ENCODE measurements at places on chromosomes 7 and 10.

- no peak for DNase-seq
These were observed 175.7 kb upstream of the PTN start for GRCh38 chr7:137519181-137519691.

DNA sequence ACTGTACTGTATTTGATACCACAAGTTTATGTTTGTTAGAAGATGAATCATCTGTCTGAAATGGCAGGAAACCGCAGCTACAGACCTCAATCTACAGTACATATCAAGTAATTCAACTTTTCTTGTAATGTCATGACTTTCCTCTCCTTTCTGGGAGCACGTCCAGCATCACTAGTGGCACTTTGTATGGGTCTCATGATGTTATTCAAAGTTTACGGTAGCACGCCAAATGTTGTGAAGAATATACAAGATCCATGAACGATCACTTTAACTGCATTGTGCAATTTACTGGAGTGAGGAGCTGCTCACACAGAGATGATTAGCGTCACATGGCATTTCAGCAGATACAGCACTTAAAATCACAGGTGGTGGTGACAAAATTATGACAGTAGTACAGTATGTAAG lies 257.8 kb upstream of the GNAI1 start:
- DNase-seq, result peak; percentile 75

GRCh38 chr10:84715911-84716310 lies 387.5 kb downstream of the CCSER2 start:
- DNase-seq, result no peak

DNA sequence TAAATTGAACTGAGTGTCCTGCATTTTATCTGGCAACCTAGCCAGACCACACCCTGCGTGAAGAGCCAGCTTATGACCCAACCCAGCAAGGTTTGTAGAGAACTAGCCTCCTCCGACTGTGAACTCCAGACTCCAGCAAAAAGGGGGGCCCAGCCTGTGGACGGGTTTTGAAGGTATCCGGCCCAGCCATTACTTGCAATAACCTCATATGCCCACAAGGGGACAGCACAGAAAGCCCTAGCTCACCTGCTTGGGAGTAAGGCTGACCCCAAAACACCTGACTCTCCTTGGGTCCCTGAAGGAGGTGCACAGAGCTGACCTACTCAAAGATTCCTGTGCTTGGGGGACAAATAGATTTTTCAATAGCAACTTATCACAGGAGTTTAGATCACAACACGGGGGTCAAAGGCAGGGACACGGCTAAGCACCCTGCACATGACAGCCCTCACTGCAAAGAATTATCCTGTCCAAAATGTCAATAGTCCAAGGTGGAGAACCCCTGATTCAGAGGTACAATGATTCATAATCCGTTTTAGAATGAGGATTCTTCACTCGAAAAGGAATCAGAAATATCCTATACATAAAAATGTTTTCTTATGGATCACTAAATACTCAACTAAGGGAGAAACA lies 4.6 kb downstream of the TRPV6 start:
- DNase-seq, result no peak

DNA sequence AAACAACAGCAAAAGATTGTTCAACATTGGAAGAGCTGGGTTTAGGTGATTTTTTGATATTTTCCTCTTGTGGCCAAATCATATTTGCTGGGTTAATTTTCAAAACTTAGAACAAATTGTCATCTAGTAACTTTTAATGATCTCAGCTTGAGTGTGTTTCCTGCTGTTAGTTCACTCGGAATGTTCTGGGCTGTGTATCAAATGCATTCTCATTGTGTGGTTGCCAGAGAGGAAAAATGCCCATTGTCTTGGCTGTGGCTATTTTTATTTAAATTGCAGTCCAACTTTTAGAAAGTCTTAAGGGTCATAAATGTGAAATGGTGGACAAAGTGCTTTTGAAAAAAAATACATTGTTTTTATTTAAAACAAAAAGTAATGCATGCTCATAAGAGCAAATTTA lies 542.0 kb downstream of the TNS3 start:
- peak; percentile 34 for DNase-seq

- no peak for DNase-seq
These were observed 189.7 kb downstream of the TCF7L2 start for GRCh38 chr10:113139699-113140098.

DNA sequence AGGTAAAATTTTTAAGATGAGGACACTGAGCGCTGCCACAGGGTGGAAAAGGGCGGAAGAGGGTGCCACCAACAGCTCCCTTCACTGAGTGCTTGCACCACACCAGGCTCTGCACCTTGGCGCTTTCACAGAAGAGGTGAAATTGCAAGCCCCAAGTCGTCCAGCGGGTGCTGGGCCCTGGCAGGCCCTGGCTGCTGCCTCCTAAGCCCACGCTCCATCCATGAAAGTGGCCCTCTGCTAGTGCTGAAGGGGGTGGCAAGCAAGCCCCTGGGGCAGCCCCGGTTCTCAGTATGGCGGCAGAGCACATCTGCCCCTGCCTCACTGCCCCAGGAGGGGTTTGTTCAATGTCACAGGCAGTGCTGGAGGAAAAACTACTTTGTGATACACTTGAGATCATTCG lies 95.1 kb downstream of the SLIT1 start:
- DNase-seq, result no peak

DNA sequence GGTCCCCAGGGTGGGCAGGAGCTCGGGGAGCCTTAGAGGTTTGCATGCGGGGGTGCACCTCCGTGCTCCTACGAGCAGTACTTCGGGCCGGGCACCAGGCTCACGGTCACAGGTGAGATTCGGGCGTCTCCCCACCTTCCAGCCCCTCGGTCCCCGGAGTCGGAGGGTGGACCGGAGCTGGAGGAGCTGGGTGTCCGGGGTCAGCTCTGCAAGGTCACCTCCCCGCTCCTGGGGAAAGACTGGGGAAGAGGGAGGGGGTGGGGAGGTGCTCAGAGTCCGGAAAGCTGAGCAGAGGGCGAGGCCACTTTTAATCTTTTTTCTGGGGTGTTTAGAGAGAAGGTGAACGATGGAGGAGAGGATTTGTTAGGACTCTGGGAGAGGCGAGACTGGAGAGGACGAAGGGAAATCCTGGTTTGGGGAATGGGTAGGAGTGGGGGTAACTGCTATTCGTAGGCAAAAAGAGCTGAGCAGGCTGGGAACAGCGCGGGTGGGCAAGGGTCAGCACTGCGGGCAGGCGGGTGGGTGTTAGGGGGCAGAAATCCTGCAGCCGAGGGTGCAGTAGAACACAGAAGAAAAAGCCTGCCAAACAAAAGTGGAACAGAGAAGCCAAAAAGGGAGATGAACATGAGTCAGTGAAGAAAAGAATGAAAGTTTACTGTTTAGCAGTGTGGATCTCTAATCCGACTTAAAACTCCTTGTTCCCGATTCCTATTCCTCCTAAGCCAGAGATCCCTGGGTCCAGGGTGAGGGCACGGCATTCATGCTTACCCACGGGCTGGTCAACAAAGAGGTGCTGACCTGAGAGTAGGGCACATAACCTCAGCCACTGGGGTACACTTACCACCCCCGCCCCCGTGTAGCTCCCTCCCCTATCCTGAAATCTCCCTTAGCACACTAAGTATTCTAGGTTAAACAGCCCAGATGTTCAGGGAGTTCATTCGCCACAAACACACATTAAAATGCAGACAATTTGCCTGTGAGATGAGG lies 26.9 kb downstream of the PRSS2 start:
- DNase-seq, result no peak

DNA sequence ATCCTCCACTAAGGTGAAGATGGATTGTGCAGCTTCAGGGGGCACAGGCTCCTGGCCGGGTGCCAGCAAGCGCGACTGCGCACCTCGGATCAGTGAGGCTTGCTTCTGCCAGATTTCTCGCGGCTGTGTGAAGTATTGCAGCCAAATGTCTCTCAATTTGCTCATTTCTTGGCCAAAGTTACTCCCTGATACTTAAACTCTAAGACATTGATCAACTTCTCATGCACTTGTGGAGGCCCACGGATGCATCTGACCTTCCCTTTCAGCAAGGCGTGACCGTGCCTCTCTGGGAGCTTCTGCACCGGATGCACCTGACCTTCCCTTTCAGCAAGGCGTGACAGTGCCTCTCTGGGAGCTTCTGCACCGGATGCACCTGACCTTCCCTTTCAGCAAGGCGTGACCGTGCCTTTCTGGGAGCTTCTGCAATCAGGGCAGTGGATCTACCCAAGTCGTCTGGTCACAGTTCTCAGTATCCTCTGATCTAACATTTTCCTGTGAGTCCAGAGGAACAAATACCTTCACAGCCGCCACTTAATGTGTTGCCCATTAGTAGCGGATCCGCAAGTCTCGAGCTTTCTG lies 248.3 kb downstream of the ADARB2 start:
- no peak for DNase-seq

DNA sequence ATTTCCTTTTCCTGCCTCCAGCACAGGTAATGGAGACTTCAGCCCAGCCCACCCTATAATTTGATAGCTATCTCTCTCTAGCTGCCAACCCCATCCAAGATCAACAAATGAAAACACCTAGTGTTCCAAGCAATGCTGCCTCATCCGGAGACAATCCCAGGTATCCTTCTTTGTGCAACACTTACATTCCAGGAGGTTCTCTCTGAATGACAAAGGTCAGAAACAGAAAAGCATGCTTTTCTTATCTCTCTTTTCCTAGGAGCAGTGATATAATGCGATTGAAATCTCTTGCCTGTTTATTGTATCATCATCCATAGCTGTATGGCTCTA lies 699.3 kb downstream of the INHBA start:
- no peak for DNase-seq

DNA sequence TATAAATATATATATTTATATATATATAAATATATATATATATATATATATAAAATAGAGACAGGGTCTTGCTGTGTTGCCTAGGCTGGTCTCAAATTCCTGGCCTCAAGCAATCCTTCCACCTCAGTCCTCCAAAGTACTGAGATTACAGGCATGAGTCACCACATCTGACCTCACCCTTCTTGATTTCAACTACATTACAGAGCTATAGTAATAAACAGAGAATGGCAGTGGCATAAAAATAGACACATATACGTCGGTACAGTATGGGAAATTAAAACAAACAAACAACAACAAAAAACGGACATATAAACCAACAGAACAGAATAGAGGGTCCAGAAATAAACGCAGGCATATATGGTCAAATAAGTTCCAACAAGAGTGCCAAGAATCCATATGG lies 77.6 kb upstream of the PPP1R3A start:
- no peak for DNase-seq

DNA sequence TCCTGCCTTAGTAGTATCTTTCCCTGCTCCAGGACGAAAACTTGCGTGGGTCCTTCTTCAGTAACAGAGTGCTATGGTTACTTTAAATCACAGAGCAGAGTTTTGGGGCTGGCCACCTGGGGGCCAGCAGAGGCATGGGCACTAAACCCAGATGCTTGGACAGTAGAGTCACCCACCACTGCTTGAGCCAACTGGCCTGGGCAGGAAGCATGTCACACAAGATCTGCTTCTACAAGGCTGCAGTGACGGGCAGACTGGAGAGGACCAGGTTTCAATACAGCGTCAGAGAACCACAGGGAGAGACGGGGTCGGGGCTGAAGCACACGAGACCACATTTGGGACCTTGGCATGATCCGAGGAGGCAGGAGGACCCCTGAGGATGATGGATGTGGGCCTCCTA lies 14.3 kb upstream of the DMBT1 start:
- no peak for DNase-seq

GRCh38 chr7:77184990-77185389 lies 14.6 kb downstream of the FGL2 start:
- DNase-seq, result peak; percentile 17

DNA sequence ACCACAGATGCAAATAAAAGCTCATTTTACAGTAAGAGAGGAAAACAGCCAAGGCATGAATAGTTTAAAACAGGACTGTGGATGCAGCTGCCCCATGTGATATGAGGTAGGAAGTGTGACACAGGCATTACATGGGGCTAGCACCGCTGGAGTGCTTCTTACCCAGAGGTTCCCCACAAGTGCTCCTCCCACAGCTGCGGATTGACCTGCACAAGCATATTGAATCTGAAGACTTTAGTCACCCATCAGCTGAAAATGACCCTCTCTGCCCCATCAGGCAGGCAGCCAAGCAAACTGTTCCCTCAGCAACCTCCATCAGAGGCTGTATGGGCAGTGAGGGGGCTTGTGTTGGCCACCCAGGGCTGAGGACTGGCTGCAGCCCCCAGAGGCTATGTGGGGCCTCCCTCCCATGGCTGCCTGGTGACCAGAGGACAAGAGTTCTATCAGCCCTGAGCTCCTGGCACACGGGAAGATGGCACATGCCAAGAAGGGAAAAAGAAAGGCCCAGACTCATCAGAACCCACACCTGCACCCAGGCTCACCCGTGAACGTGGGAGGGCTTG lies 98.7 kb downstream of the TCERG1L start:
- DNase-seq, result no peak

DNA sequence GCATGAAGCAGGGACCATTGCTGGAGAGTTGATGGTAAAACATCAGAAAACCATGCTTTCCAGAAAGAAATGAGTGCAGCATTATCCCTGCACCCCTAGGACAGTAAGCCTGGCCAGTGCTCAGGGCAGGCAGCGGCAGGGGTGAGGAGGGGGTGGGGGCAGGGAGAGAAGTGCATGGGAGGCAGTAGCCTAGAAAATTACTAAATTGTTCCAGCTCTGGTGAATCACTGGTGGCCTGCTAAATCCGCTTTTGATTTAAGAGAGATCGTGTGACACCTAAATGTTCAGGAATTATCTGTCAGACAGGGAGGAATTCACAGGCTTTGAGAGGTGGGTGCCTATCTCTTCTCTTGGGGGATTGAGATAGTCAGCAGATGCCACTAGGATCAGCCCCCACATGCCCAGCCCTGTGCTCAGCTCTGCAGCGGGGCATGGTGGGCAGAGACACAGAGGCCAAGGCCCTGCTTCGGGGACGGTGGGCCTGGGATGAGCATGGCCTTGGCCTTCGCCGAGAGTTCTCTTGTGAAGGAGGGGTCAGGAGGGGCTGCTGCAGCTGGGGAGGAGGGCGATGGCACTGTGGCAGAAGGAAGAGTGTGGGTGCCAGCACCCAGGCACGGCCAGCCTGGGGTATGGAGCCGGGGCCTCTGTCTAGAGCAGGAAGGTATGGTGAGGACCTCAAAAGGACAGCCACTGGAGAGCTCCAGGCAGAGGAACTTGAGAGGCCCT lies 5.0 kb upstream of the AQP1 start:
- peak; percentile 43 for DNase-seq

- no peak for DNase-seq
These were observed 15.5 kb upstream of the PSMG3 start for GRCh38 chr7:1585142-1585981.

- no peak for DNase-seq
These were observed 22.4 kb upstream of the C10orf71 start for GRCh38 chr10:49276596-49276995.

DNA sequence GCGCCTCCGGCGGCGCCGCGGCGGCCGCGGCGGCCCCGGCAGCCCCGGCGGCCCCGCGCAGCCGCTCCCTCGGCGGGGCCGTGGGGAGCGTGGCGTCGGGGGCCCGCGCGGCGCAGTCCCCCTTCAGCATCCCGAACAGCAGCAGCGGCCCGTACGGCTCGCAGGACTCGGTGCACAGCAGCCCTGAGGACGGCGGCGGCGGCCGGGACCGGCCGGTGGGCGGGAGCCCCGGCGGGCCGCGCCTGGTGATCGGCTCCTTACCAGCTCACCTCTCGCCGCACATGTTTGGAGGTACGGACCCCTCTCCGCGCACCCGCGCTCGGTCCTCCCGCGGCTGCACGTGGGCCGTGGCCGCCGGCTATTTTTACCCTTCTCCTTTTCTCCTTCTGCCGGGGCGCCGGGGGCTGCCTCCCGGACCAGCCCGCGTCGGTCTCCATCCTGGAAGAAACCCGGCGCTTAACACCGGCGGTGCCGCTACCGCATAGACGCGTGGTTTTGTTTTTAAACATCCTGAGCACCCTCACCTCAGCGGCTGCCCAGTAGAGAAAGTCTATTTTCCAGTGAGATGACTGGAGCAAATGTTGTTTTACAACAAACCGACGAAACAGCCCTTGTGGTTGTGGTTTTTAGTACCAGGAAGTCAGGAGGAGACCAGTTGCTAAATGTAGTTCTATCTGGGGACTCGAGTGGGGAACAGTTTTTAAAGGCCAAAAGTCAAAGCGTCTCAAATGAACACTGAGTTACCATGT lies 1.3 kb downstream of the ZNRF2 start:
- DNase-seq, result peak; percentile 14

Data from AG09309 (cell line).